ENCODE measurements at places on chromosomes 1 and 21. TPM values are rescaled to one million over a fixed set of nuclear protein-coding genes. Genes with fewer than 3 reads are reported as not detected.

The LAPTM5 gene
- total RNA-seq: 0.14 TPM

The C1orf116 gene
- 10.4 TPM for total RNA-seq

- H3K27ac ChIP-seq: no peak overlapping the region
- H3K4me3 ChIP-seq: no peak overlapping the region
- no peaks in the 10 kb centered on the region for H3K27me3 ChIP-seq
- no peaks in the 10 kb centered on the region for H3K36me3 ChIP-seq
- no peak for DNase-seq
- no peaks in the 10 kb centered on the region for H3K4me1 ChIP-seq
These were observed 211.1 kb downstream of the LRRC40 start for GRCh38 chr1:69994241-69994640.

- DNase-seq: no peak
- H3K4me1 ChIP-seq: no peaks in the 10 kb centered on the region
- H3K36me3 ChIP-seq: no peaks in the 10 kb centered on the region
- H3K27me3 ChIP-seq: no peaks in the 10 kb centered on the region
These were observed 27.5 kb downstream of the KCND3 start for GRCh38 chr1:111961773-111962565.

The CLIC6 gene
- not detected for total RNA-seq

DNA sequence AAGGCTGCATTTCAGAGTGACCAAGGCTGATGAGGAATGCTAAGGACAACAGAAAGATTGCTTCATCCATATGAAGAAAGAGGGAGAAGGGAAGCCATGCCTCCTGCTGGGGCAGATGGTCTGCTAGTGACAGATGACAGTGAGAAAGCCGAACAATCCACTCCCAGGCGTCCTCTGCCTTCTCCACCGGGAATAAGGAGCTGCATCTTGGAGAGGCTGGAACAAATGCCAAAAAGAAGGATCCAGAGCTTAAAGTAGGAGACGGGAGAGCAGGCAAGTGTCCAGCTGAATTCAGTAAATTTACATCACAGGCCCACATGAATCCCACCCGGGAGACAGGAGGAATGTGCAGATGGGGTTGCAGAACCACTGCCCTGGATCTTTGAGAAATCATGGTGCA lies 33.4 kb downstream of the DDX20 start:
- no peaks in the 10 kb centered on the region for H3K27me3 ChIP-seq
- H3K36me3 ChIP-seq: no peaks in the 10 kb centered on the region
- no peaks in the 10 kb centered on the region for H3K4me1 ChIP-seq
- no peak overlapping the region for H3K27ac ChIP-seq
- no peak overlapping the region for H3K4me3 ChIP-seq

- no peak overlapping the region for H3K4me3 ChIP-seq
- no peaks in the 10 kb centered on the region for H3K27me3 ChIP-seq
- H3K4me1 ChIP-seq: no peaks in the 10 kb centered on the region
- H3K36me3 ChIP-seq: no peaks in the 10 kb centered on the region
These were observed 70.2 kb upstream of the FAM20B start for GRCh38 chr1:178955391-178955954.

The CFAP45 gene
- total RNA-seq: 1.1 TPM

The RNF2 gene
- 31.7 TPM for total RNA-seq

The MRPL37 gene
- 95.6 TPM for total RNA-seq

- H3K36me3 ChIP-seq: no peaks in the 10 kb centered on the region
- no peak overlapping the region for H3K4me3 ChIP-seq
- no peaks in the 10 kb centered on the region for H3K4me1 ChIP-seq
These were observed 19.0 kb upstream of the MFN2 start for GRCh38 chr1:11961230-11961629.

The KLF17 gene
- total RNA-seq: not detected

DNA sequence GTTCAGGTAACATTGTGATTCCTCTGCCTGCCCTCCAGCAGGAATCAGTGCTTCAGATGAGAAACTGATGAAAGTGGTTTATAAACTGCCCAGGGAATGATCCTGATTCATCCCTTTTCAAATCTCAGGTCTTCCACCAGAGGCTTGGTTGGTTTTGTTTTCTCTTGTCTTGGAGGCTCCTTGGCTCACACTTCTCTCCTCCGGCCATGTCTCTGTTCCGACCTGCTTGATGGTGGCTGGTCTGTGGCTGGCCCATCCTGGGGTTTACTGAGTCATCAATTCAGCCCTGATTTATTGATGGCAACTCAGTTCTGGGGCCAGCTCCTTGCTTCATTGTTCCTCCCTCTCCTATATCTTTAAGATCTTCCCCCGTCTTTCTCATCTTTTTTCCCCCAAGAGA lies 56.6 kb upstream of the SLC2A1 start:
- H3K4me3 ChIP-seq: no peak overlapping the region
- H3K27me3 ChIP-seq: no peaks in the 10 kb centered on the region
- no peak for DNase-seq
- peaks cover 67% of the 10 kb centered on the region for H3K4me1 ChIP-seq
- H3K36me3 ChIP-seq: no peaks in the 10 kb centered on the region

The TRIM17 gene
- total RNA-seq: 4.5 TPM

- H3K36me3 ChIP-seq: no peaks in the 10 kb centered on the region
- no peak overlapping the region for H3K4me3 ChIP-seq
- H3K27me3 ChIP-seq: no peaks in the 10 kb centered on the region
- DNase-seq: no peak
- no peak overlapping the region for H3K27ac ChIP-seq
These were observed 105.9 kb downstream of the KCNK2 start for GRCh38 chr1:215188302-215188950.

The DNALI1 gene
- 0.27 TPM for total RNA-seq

The PADI2 gene
- total RNA-seq: 0.84 TPM

- no peak overlapping the region for H3K4me3 ChIP-seq
- H3K4me1 ChIP-seq: no peaks in the 10 kb centered on the region
These were observed 279.3 kb upstream of the LRRC7 start for GRCh38 chr1:69288416-69288815.

- peaks cover 28% of the 10 kb centered on the region for H3K4me1 ChIP-seq
- DNase-seq: peak; percentile 58
- H3K4me3 ChIP-seq: no peak overlapping the region
- H3K27ac ChIP-seq: peak overlapping the region; percentile 40
- no peaks in the 10 kb centered on the region for H3K36me3 ChIP-seq
- no peaks in the 10 kb centered on the region for H3K27me3 ChIP-seq
These were observed 27.1 kb downstream of the SLC30A1 start for GRCh38 chr1:211551638-211552460.

- H3K27ac ChIP-seq: no peak overlapping the region
- H3K4me1 ChIP-seq: peaks cover 7% of the 10 kb centered on the region
- H3K27me3 ChIP-seq: no peaks in the 10 kb centered on the region
- H3K36me3 ChIP-seq: no peaks in the 10 kb centered on the region
- no peak for DNase-seq
These were observed 238.4 kb upstream of the CACYBP start for GRCh38 chr1:174761335-174761734.

The PTPRF gene
- total RNA-seq: 158 TPM

The ZSWIM5 gene
- total RNA-seq: 0.49 TPM

The BRDT gene
- not detected for total RNA-seq

The SEC22B gene
- total RNA-seq: 21.2 TPM

DNA sequence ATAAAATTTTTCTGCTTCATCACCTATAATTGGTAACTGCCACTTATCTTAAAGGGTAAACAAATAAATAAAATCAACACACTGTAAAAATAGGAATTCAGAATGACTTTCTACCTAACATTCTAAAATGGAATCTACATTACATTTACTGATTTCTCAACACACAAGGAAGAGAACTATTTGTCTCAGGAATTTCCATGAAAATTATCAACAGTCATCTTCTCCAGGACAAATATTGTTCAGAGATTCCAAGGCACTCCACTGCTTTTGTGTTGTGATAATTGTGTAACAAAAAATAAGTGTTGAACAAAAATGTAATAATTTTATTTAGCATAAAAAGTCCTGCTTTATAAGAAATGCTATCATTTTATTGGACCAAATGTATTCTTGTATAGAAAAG lies 7.3 kb downstream of the ODF2L start:
- DNase-seq: no peak
- H3K4me1 ChIP-seq: peaks cover 10% of the 10 kb centered on the region
- no peak overlapping the region for H3K27ac ChIP-seq
- no peaks in the 10 kb centered on the region for H3K27me3 ChIP-seq
- no peaks in the 10 kb centered on the region for H3K36me3 ChIP-seq

The CYP4A11 gene
- total RNA-seq: not detected

- H3K27me3 ChIP-seq: no peaks in the 10 kb centered on the region
- no peaks in the 10 kb centered on the region for H3K36me3 ChIP-seq
- no peak overlapping the region for H3K27ac ChIP-seq
- peak overlapping the region; percentile 72 for H3K4me3 ChIP-seq
- peak; percentile 48 for DNase-seq
These were observed 513 bp downstream of the MGST3 start for GRCh38 chr1:165631342-165632151.

GRCh38 chr1:204121840-204122555 lies 29.8 kb downstream of the ETNK2 start:
- no peak for DNase-seq
- no peaks in the 10 kb centered on the region for H3K4me1 ChIP-seq
- no peak overlapping the region for H3K4me3 ChIP-seq

DNA sequence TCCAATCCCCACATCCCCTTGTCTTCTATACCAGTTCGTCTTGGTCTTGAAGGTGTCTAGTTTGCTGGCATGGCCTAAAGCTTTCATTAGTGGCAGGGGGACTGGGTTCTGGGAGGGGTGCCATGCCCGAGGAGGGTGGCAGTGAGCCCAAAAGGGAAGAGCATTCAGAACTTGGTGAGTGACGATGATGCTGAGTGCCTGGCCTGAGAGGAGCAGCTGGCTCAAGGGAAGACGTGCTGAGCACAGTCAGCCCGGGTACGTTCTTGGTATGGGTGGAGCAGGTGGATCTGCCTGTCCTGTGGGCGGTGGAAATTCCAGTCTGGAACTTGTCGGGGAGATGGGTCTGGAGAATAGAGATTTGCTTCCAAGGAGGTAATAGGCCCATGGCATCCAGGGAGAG lies 4.6 kb downstream of the FDPS start:
- H3K27ac ChIP-seq: no peak overlapping the region
- H3K27me3 ChIP-seq: no peaks in the 10 kb centered on the region
- H3K4me1 ChIP-seq: peaks cover 21% of the 10 kb centered on the region
- peaks cover 11% of the 10 kb centered on the region for H3K36me3 ChIP-seq

DNA sequence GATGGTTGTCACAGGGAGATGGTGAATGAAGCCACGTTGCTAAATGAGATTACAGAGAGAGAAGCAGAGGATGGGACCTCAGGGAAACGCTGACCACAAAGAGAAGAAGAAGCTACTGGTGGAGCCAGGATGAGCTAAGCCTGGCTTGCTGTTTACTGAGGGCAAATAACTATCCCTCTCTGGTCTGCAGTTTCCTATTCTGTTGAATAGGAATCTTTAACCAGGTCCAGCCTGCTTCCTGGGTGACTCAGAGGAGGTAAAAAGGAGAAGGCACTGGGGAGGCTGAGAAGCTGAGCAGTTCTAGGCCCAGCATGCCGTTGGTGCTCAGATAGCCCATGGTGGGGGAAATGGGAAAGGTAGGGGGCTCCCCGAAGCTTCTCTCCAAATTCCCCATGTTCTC lies 29.6 kb downstream of the DMBX1 start:
- no peak overlapping the region for H3K27ac ChIP-seq
- peaks cover 7% of the 10 kb centered on the region for H3K4me1 ChIP-seq
- H3K4me3 ChIP-seq: no peak overlapping the region
- no peak for DNase-seq

DNA sequence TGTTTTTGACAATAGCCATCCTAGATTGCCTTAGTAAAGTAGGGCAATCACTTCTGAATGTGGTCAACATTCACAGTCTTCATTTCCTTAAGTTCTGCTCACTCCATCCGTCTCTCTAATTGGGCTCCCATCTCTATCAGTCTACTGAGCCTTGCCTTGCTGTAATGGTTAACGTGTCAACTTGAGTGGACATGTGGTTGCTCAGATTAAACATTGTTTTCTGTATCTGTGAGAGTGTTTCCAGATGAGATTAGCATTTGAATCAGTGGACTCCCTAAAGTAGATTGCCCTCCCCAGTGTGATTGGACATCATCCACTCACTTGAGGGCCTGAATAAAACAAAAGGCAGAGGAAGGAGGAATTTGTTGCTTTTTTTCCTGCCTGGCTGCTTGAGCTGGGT lies 26.4 kb downstream of the C1orf216 start:
- no peaks in the 10 kb centered on the region for H3K36me3 ChIP-seq
- no peaks in the 10 kb centered on the region for H3K27me3 ChIP-seq
- DNase-seq: no peak
- H3K4me1 ChIP-seq: no peaks in the 10 kb centered on the region
- no peak overlapping the region for H3K4me3 ChIP-seq
- H3K27ac ChIP-seq: no peak overlapping the region

DNA sequence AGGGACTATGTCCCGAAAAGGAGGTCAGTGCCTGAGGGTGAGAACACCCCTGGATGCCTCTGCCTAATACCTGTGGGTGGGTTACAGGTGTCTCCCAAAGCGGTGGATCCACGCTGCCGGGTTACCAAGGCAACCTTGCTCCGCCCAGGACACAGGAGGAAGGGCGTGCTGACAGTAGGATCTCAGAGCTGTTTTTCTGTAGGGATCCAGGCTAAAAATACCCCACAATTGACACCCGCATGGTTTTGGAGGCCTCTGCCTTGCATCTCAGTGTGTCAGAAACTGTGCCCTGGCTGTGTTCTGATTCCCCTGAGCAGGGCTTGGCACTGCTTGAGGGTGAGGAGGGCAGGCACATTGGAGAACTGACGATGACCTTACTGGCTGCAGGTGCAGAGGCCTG lies 118.0 kb downstream of the IER5 start:
- no peak overlapping the region for H3K27ac ChIP-seq
- no peaks in the 10 kb centered on the region for H3K36me3 ChIP-seq
- H3K27me3 ChIP-seq: 0 out of 2 replicates have a peak, but pooled peaks cover 1% of the 10 kb centered on the region
- no peak for DNase-seq
- no peak overlapping the region for H3K4me3 ChIP-seq
- H3K4me1 ChIP-seq: no peaks in the 10 kb centered on the region

GRCh38 chr1:169958987-169959386 lies 65.3 kb upstream of the SCYL3 start:
- DNase-seq: no peak
- no peak overlapping the region for H3K4me3 ChIP-seq
- H3K4me1 ChIP-seq: no peaks in the 10 kb centered on the region

The DDOST gene
- total RNA-seq: 332 TPM

The LCE2A gene
- not detected for total RNA-seq

- no peak overlapping the region for H3K4me3 ChIP-seq
- H3K27ac ChIP-seq: no peak overlapping the region
- H3K4me1 ChIP-seq: no peaks in the 10 kb centered on the region
These were observed 37.6 kb upstream of the GALNT2 start for GRCh38 chr1:230029244-230029941.

DNA sequence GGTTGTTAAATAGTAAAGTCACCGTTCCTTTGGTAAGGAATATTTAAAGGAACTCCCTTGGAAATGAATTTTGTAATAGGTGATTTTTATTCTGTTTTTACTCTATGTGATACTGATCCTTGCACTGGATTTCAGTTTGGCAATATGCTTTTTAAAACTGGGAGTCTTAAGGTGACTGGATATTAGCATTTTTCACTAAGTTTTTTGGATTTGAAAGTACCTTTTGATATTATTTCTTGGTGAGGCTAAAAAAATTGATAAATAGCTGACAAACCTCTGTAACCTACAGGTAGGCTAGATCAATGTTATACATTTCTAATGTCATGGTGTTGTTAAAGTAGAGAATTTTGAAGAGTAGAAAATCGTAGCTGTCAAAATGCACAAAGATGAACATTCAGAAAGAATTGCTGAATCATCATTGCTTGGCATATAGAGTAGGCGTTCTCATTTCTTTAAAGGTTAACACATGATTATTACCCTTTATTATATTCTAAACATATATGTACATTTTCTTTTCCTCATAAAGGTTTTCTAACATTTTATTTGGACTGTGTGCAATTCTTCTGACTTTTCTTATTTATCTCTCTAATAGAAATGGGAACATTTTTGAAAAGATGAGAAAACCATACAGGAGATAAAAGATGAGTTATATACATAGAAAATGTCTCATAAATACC lies 1.5 kb upstream of the DNAJB4 start:
- no peak for DNase-seq
- no peaks in the 10 kb centered on the region for H3K27me3 ChIP-seq
- H3K36me3 ChIP-seq: no peaks in the 10 kb centered on the region
- H3K4me3 ChIP-seq: no peak overlapping the region
- H3K27ac ChIP-seq: no peak overlapping the region
- H3K4me1 ChIP-seq: 0 out of 2 replicates have a peak, but pooled peaks cover 2% of the 10 kb centered on the region

All from Caco-2 (cell line).